ENCODE measurements at places on chromosomes 3 and 15.

DNA sequence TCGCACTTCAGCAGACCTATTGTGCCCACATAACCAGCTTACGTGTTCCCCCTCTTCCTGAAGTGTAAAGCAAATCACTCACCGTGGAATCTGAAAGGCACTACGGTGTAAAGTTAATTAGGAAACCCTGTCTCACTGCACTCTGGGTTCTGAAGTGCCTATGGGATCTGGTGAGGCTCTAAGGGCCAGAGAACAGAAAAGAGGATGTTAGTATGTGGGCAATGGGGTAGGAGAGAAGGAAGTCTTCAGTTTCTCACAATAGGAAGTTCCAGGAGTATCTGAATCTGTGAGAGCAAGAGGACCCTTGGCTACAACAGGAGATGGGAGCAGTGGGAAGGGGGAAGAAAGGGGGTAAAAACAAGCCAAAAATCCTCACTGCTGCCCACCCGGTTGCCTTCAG is 71.4 kb downstream of the ITGB5 start:
- no peak for DNase-seq

- DNase-seq = no peak
Observed at GRCh38 chr3:27239951-27240350, 129.2 kb downstream of the NEK10 start.

- DNase-seq = no peak
Observed at GRCh38 chr3:126057501-126057819, 26.5 kb downstream of the SLC41A3 start.

DNA sequence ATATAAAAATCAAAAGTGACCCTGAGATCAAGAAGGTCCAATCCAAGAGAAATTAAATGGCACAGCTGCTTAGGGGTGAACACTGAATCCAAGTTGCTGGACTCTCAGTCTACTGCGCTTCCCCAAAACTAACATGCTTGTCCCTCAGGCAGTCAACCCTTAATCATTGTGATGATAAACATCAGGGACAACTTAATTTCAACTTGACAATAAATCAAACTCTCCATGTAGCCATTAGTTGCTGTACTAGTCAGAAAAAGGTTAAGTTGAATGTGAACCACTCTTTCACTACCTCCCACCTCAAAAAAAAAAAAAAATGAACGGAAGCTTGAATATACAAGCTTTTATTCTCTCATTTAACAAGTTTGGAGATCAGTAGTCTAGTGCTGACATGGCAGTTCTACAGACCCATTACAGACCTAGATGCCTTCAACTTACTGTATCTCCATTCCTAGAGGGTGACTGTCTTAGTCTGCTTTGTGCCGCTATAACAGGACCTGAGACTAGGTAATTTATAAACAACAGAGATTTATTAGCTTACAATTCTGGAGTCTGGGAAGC is 185.7 kb downstream of the FHIT start:
- DNase-seq = no peak

GRCh38 chr3:23389686-23390085 is 186.6 kb downstream of the UBE2E2 start:
- DNase-seq = no peak

DNA sequence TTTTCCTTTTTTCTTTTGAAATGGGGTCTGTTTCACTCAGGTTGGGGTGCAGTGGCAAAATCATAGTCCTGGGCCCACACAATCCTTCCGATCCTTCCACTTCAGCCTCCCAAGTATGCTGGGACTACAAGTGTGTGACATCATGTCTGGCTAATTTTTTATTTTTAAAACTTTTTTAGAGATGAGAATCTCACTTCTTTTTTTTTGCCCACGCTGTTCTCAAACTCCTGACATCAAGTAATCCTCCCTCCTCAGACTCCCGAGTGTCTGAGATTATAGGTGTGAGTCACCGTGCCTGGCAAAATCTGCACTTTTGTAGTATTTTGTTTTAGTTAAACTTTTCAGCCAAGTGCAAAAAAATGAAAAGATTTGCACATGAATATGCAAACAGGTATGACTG is 171.0 kb downstream of the FNDC3B start:
- DNase-seq = no peak

- no peak for DNase-seq
Observed at GRCh38 chr3:42829628-42830436, 20.6 kb downstream of the ACKR2 start.

DNA sequence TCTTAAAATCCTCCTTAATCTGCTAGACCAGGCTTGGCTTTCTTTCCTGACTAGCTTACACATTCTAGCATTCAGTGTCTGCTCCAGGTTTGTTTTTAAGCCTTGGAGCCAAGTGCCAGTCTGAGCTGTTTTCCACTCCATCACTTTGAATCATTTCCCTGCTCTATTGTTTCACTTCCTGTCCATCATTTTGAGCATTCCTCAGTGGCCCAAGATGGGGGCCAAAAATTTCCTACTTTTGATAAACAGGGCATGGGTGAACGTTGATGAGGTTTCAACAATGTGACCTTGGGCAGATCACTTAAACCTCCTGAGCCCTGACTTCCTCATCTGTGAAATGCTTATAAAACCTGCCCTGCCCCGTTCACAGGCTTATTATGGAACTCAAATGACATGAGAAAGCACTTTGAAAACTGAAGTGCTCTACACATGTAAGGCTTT is 4.4 kb downstream of the CYP19A1 start:
- peak; percentile 65 for DNase-seq

DNA sequence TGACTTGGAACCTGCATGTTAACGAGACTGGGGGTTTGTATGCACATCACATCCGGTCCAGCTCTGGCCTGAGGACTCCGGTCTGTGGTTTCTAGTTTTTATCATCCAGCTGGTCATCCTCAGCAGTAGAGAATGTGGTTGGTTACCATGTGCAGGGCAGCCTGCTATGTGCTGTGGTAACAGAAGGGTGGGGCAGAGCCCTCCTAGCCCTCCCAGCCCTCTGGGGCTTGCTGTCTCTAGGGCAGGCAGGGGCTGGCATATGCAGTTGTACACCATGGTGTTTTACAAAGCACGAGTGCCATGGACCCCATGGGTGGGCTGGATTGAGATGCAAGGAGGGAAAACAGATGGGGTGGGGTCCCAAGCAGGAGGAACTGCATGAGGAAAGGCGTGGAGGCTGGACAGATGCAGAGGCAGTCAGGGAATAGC is 70.2 kb downstream of the APBA2 start:
- no peak for DNase-seq

GRCh38 chr15:27127815-27128570 is 157.0 kb downstream of the GABRG3 start:
- no peak for DNase-seq

DNA sequence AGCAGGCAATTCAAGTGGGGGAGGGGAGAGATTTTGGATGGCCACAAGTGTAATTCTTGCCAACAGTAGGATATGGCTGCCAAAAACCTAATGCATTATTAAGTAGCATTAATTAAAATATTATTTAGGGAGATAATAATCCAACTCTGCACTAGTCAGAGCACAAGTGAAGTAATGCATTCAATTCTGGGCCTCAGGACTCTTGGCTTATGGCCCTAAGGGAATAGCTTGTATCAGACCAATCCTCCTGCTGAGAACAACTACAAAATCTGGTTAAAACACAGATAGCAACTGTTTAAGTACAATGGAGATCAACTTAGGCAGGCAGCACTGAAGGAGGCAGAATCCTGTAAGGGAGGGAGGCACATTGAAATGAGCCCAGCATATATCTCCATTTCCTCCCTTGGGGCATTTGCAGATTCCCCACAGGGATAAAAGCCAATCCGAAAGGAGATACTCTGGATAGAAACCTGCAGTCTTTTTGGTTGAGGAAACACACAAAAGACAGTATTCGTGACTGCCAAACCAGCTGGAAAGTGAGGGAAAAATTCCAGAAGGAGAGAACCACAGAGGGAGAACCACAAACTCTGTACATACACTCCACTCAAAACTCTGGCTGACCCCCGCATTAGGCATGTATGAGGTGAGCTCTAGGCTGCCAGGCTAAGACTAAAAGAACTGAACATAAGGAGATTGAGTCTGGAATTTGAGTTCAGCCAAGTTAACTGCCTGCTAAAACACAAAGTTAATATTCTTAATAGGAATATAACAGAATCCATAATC is 57.4 kb downstream of the ETFA start:
- DNase-seq = no peak

GRCh38 chr3:144084929-144085328 is 113.3 kb downstream of the DIPK2A start:
- DNase-seq = no peak

GRCh38 chr3:79881431-79881830 is 113.6 kb upstream of the ROBO1 start:
- DNase-seq = no peak

DNA sequence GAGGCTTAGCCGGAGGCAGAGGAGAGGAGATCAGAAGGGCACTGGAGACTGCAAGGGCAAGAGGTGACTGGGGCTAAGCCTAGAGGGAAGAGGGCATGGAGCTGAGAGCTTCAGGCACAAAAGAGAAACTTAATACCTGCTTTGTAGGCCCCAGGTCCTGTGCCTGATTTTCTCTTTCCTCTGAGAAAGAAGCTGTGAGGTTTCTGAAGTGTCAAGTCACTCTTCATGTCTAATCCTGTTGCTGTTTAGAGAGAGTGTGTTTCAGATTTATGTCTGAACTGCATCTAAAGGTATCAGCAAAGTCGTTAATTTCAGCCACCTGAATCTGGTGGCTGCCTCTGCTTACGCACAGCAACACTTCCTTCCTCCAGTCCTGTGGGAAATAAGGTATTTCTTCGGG is 106.9 kb upstream of the RNU6-1 start:
- no peak for DNase-seq

GRCh38 chr3:152402695-152403451 is 134.1 kb downstream of the MBNL1 start:
- DNase-seq = no peak

DNA sequence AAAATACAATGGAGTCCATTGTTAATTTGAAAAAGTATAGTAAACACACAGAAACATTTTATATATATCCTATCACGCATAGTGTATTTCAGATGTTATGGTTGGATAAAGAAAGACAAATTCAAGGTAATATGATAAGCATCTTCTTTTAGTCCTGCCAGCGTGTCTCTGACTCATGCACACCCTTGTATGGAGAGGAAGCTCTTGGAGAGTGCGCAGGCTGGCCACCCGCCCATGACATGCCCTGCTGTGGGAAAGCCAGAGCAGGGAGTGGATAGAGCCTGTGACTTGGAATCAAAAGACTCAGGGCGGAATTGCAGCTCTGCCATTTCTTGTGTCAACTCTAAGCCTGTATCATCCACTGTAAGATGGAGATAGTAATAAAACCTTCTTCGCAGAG is 23.0 kb upstream of the COPG1 start:
- DNase-seq = peak; percentile 91

DNA sequence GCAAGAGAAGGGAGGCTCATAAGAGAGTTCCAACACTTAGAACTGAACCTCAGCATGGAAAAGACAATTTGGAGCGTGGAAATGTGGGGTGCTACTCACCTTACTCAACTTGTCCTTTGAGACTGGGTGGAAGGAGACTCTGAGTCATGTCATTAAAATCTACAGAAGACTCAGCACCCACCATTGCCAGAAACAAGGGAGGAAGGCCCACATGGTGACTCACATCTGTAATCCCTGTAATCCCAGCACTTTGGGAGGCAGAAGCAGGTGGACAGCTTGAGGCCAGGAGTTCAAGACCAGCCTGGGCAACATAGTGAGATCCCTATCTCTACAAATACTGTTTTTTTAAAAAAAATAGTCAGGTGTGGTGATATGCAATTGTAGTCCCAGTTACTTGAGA is 161.9 kb upstream of the UBE3A start:
- DNase-seq = no peak

DNA sequence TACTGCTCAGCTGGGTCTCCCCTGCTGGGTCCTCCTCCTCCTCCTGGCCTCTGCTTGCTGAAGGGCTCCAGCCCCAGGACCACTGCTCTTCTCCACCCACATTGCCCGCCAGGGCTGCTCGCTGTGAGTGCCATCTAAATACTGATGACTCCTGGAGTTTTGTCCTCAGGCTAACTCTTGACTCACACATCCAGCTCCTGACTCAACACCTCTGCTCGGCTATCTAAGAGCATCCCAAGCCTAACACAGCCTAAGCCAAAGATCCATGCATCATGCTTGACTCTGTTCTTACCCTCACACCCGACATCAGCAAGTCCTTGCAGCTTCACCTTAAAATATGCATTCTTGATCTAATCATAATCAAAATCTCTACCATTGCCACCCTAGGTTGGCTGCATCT is 260.2 kb downstream of the KLF13 start:
- no peak for DNase-seq

- no peak for DNase-seq
Observed at GRCh38 chr3:158058495-158059130, 47.6 kb downstream of the SHOX2 start.

DNA sequence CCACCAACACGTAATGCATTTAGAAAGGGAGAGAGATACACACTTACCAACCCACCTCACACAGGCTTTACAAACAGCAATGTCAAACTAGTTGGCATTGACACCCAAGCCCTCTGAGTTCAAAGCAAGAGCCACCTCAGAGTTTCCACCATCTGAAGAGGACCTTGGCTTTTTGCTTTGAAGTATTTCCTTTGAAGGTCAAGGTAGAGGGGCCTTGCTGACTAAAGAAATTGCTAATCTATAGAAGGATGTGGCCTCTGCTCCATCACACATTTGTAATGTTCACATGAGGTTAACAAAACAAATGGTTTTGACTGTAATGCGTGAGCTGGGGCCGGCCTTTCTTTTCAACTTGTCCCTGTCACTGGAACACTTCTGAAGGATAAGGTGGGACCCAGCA is 117.7 kb downstream of the POLR2M start:
- no peak for DNase-seq

- no peak for DNase-seq
Observed at GRCh38 chr3:12325586-12326515, 37.0 kb downstream of the PPARG start.

DNA sequence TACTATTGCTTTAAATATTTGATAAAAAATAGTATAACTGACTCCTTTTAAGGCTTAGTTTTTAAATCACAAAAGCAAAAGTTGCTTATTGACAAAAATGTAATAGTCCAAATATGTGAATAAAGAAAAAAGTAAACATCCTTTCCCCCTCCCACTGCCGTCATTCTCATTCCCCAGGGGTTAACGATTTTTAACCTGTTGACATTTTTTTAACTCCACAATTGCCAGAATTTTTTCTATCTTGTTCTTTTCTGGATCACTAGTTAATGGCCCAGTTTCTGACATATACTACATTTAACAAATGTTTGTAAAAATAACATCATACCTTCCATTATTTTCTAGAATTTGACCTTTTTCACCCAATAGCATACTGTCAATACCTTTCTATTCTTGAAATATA is 60.6 kb upstream of the TCF12 start:
- DNase-seq = no peak

DNA sequence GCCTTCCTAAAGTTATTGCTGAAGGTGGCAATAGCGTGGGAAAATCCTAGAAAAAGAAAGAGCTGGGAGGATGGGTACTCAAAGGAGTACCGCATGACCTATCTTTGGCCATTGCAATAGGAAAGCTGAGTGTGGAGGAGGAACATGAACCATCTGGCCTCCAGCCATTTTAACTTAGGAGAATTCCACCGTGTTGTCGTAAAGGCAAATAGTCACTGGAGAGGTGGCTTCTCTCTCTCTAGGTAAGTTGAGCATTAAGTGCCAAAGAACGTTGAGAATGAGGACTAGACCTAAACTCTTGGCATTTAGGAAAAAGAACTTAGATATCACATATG is 16.1 kb upstream of the CMTM7 start:
- no peak for DNase-seq

GRCh38 chr15:49036650-49037545 is 9.3 kb downstream of the SECISBP2L start:
- no peak for DNase-seq
